ENCODE measurements at places on chromosomes 12 and 14.

- DNase-seq = no peak
Measured at GRCh38 chr14:96002498-96002884, 36.7 kb upstream of the C14orf132 start.

DNA sequence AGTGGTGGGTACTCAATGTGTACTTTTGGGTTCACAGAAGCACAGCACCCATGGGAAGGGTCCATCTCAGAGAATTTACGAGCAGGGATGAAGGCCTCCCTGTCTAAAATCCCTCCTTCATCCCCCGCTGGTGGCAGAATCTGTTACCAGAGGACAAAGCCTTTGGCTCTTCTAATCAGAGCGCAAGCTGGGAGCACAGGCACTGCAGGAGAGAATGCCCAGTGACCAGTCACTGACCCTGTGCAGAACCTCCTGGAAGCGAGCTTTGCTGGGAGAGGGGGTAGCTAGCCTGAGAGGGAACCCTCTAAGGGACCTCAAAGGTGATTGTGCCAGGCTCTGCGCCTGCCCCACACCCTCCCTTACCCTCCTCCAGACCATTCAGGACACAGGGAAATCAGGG is 1.5 kb upstream of the GPR162 start:
- no peak for DNase-seq

DNA sequence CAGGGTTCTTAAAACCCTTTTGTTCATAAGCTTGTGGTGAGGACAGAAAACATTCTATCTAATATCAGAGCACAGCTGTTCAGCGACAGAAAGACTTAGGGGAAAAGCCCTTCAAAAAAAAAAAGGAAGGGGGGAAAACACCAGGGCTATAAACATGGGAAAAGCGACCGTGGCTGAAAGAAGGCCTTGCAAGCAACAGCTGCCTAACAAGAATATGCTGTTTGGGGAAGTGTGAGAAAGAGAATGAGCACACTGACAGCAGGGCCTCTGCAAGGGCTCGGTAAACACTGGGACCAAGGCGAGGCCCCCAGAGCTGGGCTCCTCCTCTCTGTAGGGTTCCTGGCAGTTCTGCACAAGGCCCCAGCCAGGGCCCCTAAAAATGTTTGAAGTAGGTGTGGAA is 27.4 kb upstream of the CCND2 start:
- no peak for DNase-seq

DNA sequence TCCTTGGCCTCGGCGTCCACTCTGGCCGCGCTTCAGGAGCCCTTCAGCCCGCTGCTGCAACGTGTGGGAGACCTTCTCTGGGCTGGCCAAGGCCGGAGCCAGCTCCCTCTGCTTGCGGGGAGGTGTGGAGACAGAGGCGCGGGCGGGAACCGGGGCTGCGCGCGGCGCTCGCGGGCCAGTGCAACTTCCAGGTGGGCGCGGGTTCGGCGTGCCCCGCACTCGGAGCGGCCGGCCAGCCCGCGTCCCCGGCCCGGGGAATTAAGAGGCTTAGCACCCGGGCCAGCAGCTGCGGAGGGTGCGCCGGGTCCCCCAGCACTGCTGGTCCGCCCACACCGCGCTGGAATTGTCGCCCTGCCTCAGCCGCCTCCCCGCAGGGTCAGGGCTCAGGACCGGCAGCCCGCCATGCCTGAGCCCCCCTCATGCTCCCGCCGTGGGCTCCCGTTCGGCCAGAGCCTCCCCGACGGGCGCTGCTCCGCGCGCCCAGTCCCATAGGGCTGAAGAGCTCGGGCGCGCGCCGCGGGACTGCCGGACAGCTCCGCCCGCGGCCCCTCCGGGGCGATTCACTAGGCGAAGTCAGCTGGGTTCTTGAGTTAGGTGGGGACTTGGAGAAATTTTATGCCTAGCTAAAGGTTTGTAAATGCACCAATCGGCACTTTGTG is 673.9 kb downstream of the SLC16A7 start:
- DNase-seq = peak; percentile 4

GRCh38 chr12:77325511-77326236 is 260.3 kb upstream of the E2F7 start:
- peak; percentile 54 for DNase-seq

Measured in SK-N-SH (cell line).